ENCODE measurements at places on chromosomes 6 and 20.

GRCh38 chr6:142647449-142648035 lies 297.4 kb downstream of the HIVEP2 start:
- DNase-seq = peak; percentile 44

- DNase-seq = peak; percentile 90
Measured at GRCh38 chr6:43170417-43170930, 595 bp upstream of the SRF start.

DNA sequence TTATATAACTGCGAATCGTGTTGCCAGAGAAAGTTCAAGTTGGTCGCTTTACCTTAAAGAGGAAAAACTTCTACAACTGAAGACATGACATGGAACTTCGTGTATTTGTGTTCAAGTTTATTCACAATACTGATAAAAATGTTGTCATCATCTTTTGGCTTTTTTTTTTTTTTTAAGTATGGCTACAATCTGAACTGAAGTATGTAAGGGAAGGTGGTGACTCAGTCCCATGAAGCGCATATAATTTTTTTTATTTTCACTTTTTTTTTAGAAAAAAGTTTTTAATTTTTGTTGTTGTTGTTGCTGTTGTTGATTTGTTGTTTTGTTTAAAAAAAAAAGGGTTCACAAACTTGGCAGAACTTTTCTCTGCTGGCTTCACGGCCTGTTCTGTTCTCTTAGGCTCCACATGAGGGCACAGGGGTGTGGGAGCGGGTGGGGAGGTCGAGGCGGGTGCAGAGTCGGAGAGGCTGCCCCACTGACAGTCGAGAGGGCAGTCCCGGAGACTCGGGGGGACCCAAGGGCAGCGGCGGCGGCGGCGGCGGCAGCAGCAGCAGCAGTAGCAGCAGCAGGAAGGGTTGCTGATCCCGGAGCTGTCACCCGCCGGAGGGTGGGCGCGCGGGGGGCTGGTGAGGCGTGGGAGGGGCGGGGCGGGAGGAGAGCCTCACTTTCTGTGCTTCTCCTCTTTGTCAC lies 17.0 kb downstream of the TFAP2A start:
- no peak for DNase-seq

DNA sequence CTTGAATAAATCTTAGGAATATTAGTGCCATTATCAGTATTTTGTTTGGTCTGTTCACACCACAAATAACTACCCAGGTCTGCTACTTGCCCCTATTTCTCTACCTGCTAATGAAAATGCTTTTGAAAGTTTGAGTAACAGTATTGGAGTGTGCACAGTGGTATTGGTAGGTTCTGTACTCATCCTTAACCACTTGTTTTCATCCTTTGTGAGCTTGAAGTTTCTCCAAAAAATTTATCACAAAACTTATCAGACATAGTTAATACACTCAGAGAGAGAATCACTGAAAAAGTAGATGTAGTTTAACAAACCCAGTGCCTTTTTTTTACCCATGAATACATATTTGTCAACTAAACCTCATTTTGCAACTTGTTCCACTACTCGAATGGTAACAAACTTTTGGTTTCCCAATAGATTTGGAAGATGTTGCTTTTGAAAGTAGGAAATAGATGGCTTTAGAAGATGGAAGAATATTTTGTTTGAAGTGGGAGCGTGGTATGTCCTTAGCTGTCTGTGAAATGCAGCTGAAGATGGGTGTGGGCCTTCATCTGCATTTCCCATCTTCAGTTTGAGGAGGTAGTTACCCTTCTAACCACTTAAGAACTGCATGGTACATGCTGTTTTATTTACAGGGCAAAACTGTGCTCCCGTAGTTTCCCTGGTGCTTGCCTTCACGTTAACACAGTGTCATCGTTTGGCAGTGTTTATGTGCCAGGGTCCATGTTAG lies 9.0 kb downstream of the PTPN1 start:
- DNase-seq = no peak

GRCh38 chr6:57220083-57220703 lies 1.9 kb downstream of the RAB23 start:
- no peak for DNase-seq

DNA sequence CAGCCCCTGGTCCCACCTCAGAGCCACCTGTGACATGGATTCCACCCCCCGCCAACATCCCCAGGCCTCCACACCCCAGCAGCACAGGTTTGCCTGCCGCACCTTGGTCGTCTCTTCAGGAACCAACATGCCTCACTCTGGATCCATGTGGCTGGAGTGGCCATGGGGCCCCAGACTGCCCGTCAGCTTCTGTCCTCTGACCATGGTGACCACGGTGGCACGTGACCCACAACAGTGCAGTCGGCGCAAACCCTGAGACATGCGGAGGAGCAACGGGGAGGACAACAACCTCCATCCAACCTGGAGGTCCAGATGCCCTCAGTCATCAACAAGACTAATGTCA lies 85.6 kb downstream of the ANKRD60 start:
- no peak for DNase-seq

- no peak for DNase-seq
Measured at GRCh38 chr6:3138341-3138740, 19.0 kb downstream of the TUBB2A start.

GRCh38 chr6:116133453-116133852 lies 7.5 kb upstream of the COL10A1 start:
- DNase-seq = no peak

- DNase-seq = no peak
Measured at GRCh38 chr6:14732844-14733757, 512.8 kb upstream of the JARID2 start.

DNA sequence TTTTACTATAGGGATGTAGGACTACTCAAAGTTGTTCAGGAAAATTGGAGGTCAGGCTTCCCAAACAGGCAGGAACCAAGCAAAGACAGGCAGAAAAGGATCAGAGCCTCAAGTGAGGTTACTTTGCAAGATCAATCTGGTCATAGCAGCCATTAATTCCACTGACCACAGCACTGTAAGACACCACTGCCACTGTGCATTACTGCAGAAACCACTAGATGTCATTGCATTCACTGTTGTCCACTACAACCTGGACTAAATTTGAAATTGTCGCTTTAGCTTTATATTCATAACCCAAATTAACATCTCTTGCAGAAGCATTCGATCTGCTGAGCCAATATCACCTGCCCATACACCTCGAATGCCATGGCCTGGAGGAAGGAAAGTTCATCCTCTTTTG lies 126.9 kb upstream of the UFL1 start:
- no peak for DNase-seq

GRCh38 chr6:10465629-10466499 lies 51.0 kb upstream of the TFAP2A start:
- peak; percentile 54 for DNase-seq

DNA sequence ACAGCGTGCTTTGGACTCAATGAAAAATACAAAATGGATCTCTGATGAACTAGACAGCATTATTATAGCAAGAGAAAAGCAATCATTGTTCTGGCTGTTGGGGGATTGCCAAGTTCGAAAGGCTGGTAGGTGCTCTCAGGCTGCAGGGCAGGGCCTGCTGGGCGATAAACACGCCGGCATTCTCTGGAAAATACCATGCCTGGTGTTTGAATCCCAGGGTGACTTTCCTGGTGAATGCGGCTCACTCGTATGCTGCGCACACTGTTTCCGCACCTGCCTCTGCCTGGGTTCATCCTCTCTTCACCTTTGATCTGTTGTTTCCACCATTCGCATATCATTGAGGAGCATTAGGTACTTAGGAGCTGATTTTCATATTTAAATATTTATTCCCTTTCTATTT lies 37.4 kb downstream of the GCNT2 start:
- no peak for DNase-seq

DNA sequence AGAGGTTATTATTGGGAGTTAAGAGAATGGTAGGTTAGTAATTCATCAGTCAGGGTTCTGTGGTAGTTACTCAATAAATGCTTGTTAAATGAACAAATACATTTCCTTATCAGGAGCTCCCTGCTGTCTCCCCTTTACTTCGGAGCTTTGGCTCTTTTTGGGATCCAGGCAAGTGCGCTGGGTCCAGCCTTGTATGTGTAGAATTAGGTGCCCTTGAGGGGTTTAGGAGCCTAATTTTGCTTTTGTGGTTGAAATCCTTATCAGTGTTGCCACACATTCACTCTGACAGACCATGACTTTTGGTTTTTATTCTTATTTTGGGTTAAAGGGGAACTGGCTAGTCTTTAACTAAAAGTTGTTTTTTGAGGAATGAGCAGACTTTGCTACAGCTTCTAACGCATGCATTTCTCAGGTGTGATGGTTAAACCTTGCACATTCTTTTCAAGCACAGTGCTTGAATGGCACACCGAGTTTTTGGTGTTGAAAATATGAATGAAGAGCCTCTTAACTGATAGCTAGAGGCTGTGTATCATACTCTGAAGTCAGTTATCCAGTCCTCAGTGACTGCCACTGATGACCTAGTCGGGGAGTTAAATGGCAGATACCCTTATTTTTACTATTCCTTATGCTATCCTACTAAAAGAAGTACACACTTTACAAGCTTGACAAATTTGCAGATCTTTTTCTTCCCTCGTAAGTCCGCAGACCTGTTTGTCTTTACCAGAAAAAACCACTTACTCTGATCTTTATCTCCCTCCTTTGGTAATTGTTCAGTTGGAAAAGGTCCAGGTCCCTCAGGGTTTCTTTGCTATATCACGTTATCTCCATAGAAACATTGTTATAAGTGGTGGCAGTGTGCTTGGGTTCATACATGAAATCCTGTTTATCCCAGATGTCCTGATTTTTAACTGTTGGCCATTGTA lies 50.7 kb upstream of the PLCG1 start:
- DNase-seq = no peak

GRCh38 chr6:160077526-160077925 lies 44.1 kb upstream of the SLC22A1 start:
- no peak for DNase-seq

- no peak for DNase-seq
Measured at GRCh38 chr20:48897305-48898010, 24.1 kb upstream of the ARFGEF2 start.
